Hepatocyte (in vitro differentiated cells): ENCODE measurements at places on chromosomes 6 and 20.

DNA sequence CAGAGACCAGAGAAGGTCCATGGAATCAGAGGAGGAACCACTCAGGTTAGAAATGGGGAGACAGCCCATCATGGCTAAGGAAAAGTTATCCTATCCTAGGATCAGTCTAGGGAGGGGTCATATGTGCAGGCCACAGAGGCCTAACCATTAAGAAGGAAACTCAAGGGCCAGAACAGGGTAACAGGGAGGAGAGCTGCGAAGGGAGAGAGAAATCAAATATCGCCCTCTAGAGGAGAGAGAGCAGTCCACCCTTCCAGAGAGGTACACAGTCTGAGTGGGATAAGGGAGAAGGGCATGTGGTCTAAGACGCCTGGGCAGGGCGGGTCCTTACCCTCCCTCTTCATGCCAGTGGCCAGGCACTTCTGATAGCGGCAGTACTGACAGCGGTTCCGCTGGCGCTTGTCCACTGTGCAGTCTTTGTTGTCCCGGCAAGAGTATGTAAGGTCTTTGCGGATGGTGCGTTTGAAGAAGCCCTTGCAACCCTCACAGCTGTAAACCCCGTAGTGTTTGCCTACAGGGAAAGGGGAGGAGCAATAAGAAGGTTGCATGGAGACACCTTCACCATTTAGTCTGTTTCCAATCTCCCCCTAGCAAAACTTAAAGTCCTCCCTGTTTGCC is 2.9 kb downstream of the RXRB start:
- DNase-seq, result peak; percentile 84
- H3K27ac ChIP-seq, result no peak overlapping the region
- no peaks in the 10 kb centered on the region for H3K36me3 ChIP-seq
- peaks cover 4% of the 10 kb centered on the region for H3K27me3 ChIP-seq
- no peak overlapping the region for H3K4me3 ChIP-seq
- H3K4me1 ChIP-seq, result peaks cover 21% of the 10 kb centered on the region

DNA sequence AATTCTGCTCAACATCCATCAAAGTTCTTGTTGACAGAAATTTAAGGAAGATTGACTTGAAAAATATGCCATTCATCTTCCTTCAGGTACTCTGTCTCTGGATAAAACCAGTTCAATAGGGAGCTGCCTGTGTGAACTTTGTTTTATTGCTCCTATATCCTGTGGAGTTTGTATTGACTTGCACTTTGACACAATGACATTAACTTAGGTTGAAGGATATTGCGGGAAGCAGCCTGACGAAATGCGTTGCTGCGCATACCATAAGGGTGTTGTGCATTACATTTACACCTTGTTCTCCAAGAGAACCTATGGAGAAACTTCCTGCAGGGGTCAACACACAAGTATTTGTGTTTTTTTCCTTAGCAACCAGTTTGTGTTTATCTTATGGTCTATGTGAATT is 185.4 kb upstream of the GRIK2 start:
- peak; percentile 38 for DNase-seq
- H3K4me3 ChIP-seq, result no peak overlapping the region
- no peaks in the 10 kb centered on the region for H3K4me1 ChIP-seq
- no peaks in the 10 kb centered on the region for H3K36me3 ChIP-seq
- no peaks in the 10 kb centered on the region for H3K27me3 ChIP-seq
- H3K27ac ChIP-seq, result peak overlapping the region; percentile 51

GRCh38 chr6:63493557-63493956 is 78.7 kb upstream of the LOC128125822 start:
- H3K27ac ChIP-seq, result no peak overlapping the region
- peaks cover 7% of the 10 kb centered on the region for H3K4me1 ChIP-seq
- no peak overlapping the region for H3K4me3 ChIP-seq
- no peak for DNase-seq
- no peaks in the 10 kb centered on the region for H3K27me3 ChIP-seq

- no peak for DNase-seq
- H3K27me3 ChIP-seq, result no peaks in the 10 kb centered on the region
- no peaks in the 10 kb centered on the region for H3K4me1 ChIP-seq
- no peak overlapping the region for H3K27ac ChIP-seq
- no peaks in the 10 kb centered on the region for H3K36me3 ChIP-seq
These were observed 511.8 kb downstream of the LMBRD1 start for GRCh38 chr6:69285054-69285453.

DNA sequence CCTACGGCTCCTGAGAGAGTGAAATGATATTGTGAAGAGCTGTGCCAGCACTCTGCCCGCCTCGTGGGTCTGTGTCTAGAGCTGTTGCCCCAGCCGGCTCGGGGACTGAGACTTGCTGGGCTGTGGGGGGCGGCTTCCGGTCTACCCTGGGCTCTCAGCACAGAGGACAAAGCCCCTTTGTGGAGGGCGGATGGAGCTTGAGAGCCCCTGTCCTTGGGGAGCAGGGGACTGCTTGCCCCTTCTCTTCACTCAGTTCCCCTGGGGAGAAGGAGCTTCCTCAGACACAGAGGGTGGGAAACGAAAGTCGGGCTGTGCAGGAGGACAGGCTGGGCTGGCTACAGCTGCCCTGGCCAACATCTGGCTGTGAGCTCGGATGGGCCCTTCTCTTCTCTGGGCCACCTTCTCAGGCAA is 11.0 kb downstream of the SRC start:
- no peak overlapping the region for H3K4me3 ChIP-seq
- H3K27me3 ChIP-seq, result no peaks in the 10 kb centered on the region
- no peak overlapping the region for H3K27ac ChIP-seq
- DNase-seq, result no peak
- H3K4me1 ChIP-seq, result peaks cover 25% of the 10 kb centered on the region
- no peaks in the 10 kb centered on the region for H3K36me3 ChIP-seq

- DNase-seq, result no peak
- no peaks in the 10 kb centered on the region for H3K27me3 ChIP-seq
- H3K36me3 ChIP-seq, result no peaks in the 10 kb centered on the region
- no peak overlapping the region for H3K4me3 ChIP-seq
- H3K27ac ChIP-seq, result no peak overlapping the region
These were observed 156.2 kb downstream of the QKI start for GRCh38 chr6:163570579-163571231.

- peak overlapping the region; percentile 94 for H3K27ac ChIP-seq
- H3K4me1 ChIP-seq, result peaks cover 20% of the 10 kb centered on the region
- DNase-seq, result peak; percentile 67
- H3K27me3 ChIP-seq, result no peaks in the 10 kb centered on the region
- H3K36me3 ChIP-seq, result no peaks in the 10 kb centered on the region
These were observed 580 bp downstream of the NXT1 start for GRCh38 chr20:23350904-23351838.

DNA sequence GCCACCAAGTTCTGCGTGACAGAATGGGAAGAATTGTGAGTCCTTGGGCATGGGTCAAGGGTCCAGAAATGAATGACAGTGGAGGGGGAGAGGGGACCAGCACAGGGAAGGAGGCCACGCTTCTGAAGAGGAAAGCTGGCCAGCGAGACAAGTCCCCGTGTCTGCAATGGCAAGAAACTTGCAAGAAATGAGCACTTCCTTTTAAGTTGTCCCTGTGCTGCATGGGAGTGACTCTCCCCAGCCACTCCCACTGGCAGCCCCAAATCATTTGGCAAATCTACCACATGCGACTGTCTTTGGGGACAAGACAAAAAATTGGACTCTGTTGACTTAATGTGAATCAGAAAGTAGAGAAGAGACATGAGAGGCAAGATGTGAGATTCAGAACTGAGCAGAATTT is 242.2 kb upstream of the RREB1 start:
- DNase-seq, result no peak
- no peaks in the 10 kb centered on the region for H3K27me3 ChIP-seq
- H3K36me3 ChIP-seq, result no peaks in the 10 kb centered on the region
- H3K4me3 ChIP-seq, result no peak overlapping the region

DNA sequence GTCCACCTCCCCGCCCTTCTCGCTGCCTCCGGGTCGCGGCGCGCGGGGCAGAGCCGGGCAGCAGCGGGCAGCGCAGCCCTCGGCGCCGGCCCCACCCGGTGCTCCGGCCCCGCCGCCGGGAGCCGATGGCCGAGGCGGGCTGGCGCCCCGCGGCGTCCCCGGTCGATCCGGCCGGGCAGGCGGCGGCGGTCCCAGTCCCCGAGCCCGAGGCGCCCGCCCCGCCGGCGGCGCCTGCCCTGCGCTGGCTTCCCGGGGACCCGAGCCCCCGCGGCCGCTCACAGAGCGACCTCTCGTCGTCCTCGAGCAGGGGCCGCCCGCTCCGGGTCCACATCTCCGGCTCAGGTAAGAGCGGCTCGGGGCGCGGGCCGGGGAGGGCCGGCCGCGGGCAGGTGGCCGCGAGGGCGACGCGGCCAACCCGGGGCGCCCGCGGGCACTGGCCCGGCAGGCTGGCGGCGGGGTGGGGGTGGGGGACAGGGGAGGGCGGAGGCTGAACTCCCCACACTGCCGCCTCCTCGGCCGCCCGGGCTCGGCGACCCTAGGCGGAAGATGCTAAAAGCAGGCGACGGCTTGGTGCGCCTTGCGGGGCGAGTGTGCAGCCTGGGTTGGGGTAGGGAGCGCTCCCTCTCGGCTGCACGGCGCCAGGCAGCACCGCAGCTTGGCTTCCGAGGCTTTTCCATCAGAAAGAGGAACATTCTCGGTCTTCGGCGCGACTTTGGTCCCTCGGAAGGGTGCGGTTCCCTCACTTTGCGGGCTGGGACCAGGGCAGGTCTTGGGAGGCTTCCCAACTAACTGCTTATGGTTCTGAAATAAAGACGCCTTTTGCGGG is 25.6 kb upstream of the FUCA2 start:
- H3K27me3 ChIP-seq, result no peaks in the 10 kb centered on the region
- H3K27ac ChIP-seq, result peak overlapping the region; percentile 95
- peak; percentile 84 for DNase-seq

- no peak overlapping the region for H3K4me3 ChIP-seq
- no peaks in the 10 kb centered on the region for H3K36me3 ChIP-seq
- DNase-seq, result no peak
- H3K4me1 ChIP-seq, result no peaks in the 10 kb centered on the region
These were observed 43.2 kb downstream of the TFEB start for GRCh38 chr6:41692080-41692675.

- DNase-seq, result no peak
- no peaks in the 10 kb centered on the region for H3K4me1 ChIP-seq
- H3K27ac ChIP-seq, result no peak overlapping the region
- no peaks in the 10 kb centered on the region for H3K36me3 ChIP-seq
These were observed 287.0 kb downstream of the CLIC5 start for GRCh38 chr6:45728674-45729073.

GRCh38 chr6:22825210-22825609 is 255.8 kb downstream of the HDGFL1 start:
- no peak for DNase-seq
- H3K4me3 ChIP-seq, result no peak overlapping the region
- H3K36me3 ChIP-seq, result no peaks in the 10 kb centered on the region
- H3K27ac ChIP-seq, result no peak overlapping the region
- no peaks in the 10 kb centered on the region for H3K27me3 ChIP-seq
- H3K4me1 ChIP-seq, result peaks cover 39% of the 10 kb centered on the region

DNA sequence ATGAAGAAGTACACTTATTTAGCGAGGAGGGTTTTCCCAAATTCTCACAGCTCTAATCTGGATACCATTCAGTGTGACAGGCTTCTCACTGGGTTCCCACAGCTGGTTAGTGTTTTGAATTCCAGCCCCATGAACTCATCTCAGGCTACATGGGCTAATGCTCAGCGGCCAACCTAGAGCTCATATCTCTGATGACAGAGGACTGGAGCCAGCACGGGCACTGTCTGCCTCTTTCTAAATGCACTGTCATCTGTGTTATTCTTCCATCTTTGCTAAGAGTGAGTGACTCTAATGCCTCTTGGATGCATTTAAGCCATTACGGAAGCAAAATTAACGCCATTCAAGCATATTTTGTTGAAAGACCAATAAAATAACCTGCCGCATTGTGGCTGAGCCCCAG is 308.9 kb upstream of the JAG1 start:
- DNase-seq, result peak; percentile 40
- H3K36me3 ChIP-seq, result no peaks in the 10 kb centered on the region
- H3K4me1 ChIP-seq, result no peaks in the 10 kb centered on the region
- H3K27ac ChIP-seq, result no peak overlapping the region
- no peak overlapping the region for H3K4me3 ChIP-seq

GRCh38 chr6:164749221-164750064 is 560.0 kb downstream of the C6orf118 start:
- H3K4me1 ChIP-seq, result no peaks in the 10 kb centered on the region
- no peaks in the 10 kb centered on the region for H3K27me3 ChIP-seq
- H3K27ac ChIP-seq, result no peak overlapping the region
- H3K4me3 ChIP-seq, result no peak overlapping the region
- H3K36me3 ChIP-seq, result no peaks in the 10 kb centered on the region
- peak; percentile 36 for DNase-seq

GRCh38 chr6:117206944-117207687 is 58.2 kb upstream of the VGLL2 start:
- no peaks in the 10 kb centered on the region for H3K27me3 ChIP-seq
- no peaks in the 10 kb centered on the region for H3K36me3 ChIP-seq
- H3K4me1 ChIP-seq, result no peaks in the 10 kb centered on the region
- peak; percentile 6 for DNase-seq
- H3K4me3 ChIP-seq, result no peak overlapping the region
- H3K27ac ChIP-seq, result no peak overlapping the region
